D721Med (cell line): ENCODE measurements at places on chromosomes 11 and 22.

GRCh38 chr11:44542372-44542771 lies 23.1 kb upstream of the CD82 start:
- no peak for DNase-seq

- DNase-seq = no peak
These were observed 74.3 kb upstream of the LRRC4C start for GRCh38 chr11:41533761-41534160.

DNA sequence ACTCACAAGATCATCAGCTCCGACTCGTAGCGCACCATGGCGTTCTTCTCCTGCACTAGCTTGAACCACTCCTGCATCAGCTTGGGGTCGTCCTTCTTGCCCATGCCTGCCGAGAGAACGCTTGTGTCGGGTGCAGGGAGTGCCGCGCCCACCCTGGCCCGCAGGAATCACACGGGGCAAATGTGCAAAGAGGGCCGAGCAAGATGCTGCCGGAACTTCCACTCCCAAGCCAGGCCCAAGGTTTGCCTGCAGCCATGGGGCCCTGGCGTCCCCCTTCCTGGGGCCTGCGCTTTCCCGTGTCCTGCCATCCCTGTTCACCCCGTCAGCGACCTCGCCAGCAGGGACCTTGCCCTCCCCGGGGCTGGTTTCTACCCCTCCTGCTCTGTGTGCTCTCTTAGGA lies 16.9 kb upstream of the BID start:
- DNase-seq = no peak

DNA sequence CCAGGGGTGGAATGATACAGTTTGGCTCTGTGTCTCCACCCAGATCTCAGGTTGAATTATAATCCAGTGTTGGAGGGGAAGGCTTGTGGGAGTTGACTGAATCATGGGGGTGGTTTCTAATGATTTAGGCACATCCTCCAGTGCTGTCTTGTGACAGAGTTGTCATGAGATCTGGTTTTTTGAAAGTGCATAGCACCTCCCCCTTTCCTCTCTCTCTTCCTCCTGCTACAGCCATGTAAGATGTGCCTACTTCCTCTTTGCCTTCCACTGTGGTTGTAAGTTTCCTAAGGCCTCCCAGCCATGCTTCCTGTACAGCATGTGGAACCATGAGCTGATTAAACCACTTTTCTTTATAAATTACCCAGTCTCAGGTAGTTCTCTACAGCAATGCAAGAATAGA lies 45.1 kb downstream of the THAP12 start:
- DNase-seq = no peak

GRCh38 chr11:19345848-19346681 lies 105.3 kb upstream of the E2F8 start:
- DNase-seq = peak; percentile 53

DNA sequence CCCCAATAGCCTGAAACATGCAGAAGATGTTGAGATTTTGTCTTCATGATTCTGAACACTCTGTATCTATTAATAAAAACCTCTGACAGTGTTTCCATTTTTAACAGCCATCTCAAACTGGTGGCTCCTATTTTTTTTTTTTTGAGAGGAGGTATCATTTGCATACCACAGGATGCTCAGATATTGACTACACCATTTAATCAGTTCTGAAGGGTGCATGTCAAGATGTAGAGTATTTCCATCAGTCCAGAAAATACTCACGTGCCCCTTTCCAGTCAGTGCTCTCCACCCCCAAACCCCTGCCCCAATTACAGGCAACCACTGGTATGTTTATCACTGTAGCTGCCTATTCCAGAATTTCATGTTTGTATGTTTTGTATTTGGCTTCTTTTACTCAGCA lies 85.3 kb upstream of the SORL1-AS1 start:
- no peak for DNase-seq

- peak; percentile 76 for DNase-seq
These were observed at the start of gene AP5B1 for GRCh38 chr11:65780770-65781151. Gene AP5B1 (minus strand): TSS chr11:65780976. CDS start chr11:65780591, 385 bp downstream.

- no peak for DNase-seq
These were observed 148.6 kb downstream of the OPCML start for GRCh38 chr11:133383689-133384088.

- no peak for DNase-seq
These were observed 43.3 kb upstream of the SLC35C1 start for GRCh38 chr11:45761659-45762058.

- no peak for DNase-seq
These were observed 55.9 kb upstream of the NUP160 start for GRCh38 chr11:47904048-47904447.

- DNase-seq = no peak
These were observed 320.5 kb downstream of the DDX10 start for GRCh38 chr11:108985236-108985944.
